ENCODE measurements at places on chromosomes 1 and 21.

- DNase-seq = no peak
Measured at GRCh38 chr21:42351626-42352440, 1.0 kb upstream of the TFF2 start.

DNA sequence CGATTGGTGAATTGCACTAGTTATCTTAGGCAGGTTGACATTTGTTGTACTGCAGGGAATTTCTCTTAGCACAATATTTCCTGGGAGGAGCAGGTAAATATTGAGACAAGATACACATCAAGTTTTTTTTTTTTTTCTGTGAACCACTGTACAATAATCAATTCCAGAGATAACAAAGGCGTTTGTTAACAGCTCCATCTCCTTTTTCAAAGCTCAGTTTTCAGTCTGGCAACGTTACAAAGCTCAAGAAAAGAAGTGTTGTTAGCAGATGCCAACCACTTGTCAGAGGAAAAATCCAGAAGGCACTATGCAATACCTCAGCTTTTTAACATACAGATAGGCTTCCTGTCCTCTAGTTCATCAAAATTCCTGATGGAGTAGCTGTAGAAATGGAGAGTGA, 40.9 kb upstream of the DAB1 start:
- no peak for DNase-seq

DNA sequence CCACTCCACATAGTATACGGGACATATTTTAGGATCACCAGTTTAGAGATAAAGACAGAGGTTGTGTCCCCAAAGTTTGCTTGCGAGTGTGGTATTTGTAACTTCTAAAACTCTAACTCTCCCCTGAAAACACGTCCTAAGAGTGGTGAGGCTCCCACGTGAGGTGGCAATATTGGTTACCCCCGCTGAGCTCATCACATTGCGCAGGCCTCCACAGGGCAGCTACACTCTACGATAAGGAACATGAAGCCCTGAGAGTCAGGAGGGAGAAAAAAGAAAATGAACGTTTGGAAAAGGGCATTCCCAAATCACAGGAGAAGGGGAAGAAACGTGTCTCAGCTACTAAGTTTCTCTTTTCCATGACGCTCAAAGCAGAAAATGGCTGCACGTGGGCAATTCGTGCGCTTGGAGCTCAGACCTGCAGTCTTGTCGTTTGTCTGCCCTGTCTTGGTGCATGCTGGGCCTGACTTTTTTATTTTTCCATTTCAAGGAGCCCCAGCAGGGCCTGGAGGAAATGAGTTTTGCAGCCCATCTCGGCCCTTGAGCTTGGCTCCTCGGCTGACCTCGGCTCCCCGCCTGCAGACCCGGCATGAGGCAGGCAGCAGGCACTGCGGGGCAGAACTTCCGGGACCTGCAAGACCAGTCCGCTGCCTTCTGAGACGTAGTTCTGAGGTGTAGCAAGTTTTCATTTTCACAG, 25.7 kb downstream of the ERG start:
- DNase-seq = no peak

DNA sequence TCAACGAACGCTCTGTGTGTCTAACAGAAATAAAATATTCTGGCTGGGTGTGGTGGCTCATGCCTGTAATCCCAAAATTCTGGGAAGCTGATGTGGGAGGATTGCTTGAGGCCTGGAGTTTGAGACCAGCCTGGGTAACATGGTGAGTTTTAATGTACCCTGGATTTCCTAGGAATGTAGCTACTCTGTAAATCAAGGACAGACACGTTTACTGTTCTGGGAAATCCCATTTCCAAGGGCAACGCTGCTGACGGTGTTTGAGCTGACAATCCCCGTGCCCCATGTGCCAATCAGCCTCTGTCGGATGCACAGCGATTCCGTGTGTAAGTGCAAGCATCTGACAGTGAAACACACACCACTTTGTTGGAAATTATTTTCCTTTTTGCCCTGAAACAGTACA, 8.0 kb downstream of the CORT start:
- no peak for DNase-seq

- no peak for DNase-seq
Measured at GRCh38 chr1:163172596-163172995, 30.1 kb downstream of the RGS5 start.

DNA sequence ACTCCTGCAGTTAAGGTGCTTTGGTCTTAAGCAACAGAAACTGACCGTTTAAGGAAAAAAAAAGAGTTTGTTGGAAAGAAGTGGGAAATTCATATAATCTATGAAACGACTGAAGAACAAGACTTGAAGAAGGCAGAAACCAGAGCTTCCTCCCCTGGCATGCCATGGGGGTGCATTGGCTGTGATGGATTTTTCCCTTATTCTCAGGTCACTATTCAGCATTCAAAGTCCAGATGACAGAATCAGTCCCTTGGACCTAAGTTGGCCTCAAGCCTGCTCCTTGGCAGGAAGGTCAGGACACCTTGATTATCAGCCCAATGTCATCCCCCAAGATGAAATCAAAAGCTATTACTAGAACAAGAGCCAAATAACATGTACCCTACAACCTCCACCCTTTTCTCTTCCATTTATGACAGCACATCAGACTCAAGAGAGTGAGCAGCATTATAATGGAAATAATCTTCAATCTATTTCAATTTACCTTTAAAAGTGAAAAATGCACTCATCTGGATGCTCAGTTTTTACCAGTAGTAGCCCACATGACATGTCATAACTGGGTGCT, 15.8 kb upstream of the TMEM9 start:
- no peak for DNase-seq

DNA sequence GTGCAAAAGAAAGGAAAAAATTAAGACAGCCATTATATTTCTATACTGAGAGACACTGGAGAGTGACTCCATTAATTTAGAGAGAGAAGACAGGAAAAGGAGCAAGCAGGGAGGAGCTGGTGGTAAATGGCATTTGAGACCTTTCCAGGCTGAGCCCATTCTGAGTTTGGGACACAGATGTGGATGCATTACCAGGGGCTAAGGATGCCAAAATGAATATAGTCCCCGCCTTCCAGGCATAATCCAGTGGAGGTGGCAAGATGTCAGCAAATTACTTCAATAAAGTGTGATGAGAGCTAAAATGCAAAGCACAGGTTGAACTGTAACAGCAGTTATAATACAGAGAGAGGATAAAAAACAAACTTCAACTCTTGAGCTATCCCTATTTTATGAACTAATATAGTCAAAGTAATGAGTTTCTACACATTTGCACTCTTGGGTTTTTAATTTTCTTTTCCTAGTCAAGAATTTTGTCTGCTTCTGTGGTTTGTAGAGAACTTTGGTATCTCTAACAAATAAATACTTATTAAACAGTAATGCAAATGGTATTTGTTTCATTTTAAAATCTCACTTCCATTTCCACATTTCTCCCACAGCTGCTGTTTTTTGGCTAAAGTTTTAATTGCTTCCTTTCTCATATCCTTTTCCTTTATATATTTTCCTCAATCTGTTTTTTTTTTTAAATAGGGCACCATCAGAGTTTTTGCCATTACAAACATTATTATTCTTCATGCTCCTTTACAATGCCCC, 228.2 kb upstream of the KCNK2 start:
- no peak for DNase-seq

DNA sequence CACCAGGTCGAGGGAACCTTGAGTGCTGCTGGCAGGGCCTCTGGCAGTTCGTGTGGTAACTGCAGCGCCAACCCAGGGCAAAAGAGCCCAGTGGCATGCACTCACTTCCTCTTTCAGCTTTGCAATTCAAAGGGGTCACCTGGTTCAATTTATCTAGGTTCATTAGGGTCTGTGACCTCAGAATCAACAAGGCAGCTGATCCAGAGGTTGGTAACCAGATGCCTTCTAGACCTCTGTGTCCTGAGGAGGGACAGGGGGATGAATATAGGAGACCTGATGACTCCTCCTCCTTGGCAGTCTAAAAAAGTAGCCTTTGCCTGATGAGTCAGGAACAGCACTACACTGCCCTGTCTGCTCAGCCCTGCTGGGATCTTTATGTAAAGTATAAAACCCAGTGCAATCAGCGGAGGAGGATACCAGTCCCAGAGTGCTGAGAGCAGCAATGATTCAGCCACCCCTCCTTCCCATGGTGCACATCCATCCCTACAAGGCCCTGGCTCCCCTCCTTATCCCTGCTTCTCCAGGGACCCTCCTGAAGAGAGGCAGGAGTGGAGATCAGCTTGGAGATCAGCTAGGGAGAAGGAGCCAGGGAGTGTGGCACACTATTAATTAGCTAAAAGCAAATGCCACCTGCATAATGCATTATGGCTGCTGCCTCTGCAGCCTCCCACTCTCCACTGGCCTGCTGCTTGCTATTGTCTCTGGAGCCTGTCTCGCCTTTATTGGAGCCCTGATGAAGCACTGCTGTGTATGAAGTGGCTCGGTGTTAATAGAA, 11.2 kb upstream of the FMOD start:
- DNase-seq = no peak

- DNase-seq = no peak
Measured at GRCh38 chr1:207799989-207800648, 48.3 kb downstream of the CD46 start.

DNA sequence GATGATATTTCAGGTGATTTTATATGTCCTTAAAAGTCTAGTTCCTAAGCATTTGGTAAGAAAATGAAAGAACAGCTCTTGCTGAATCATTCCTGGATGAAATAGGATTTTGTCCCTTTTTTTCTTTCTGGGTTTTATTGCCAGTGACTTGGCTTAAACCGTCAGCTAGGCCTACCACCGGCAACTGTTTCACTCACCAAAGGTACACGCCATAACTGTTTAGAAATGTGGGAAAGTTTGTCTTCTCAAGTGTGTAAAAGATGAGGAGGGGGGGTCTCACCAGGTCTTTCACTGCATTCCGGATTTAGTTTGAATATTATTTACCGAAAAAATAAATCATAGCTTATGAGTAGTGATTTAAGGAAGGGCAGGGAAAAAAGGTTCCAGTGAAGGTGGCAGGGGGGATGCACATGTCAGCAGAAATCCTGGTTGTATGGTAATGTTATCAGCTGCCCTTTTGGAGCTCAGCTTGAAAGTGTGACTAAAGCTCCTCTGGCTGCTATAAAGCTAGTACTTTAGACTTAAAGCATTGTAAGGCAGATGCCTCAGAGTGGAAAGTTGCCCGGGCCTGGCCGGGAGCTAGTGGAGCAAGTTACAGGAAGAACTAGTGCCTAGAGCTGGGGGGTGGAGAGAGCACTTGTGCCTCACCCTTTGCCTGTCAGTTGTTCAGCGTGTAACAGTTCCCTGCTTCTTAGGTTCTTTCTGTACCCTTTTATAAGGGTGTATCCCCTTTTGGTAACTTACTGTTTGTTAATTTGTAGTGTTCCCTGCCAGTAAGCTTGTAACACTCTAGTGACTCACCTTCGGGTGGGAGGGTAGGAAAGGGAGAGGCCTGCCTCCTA, 3.1 kb downstream of the ATP1A1 start:
- DNase-seq = no peak

DNA sequence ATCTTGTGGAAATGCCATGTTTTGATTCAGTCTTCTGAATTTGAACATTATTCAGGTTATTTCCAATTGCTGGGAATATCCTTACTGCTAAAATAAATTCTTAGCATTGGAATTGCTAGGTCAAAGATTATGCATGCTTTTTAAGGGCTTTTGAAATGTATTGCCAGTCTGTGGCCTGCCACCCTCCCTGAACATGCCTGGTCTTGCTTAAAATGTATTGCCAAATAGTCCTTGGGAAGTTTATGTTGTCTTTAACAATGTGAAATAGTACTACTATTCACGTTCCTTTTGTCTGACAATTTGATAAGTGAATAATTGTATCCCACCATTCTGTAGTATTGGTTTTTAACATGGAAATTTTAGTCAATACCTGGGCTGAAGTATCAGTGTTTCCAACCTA, 13.6 kb downstream of the TARDBP start:
- DNase-seq = no peak

DNA sequence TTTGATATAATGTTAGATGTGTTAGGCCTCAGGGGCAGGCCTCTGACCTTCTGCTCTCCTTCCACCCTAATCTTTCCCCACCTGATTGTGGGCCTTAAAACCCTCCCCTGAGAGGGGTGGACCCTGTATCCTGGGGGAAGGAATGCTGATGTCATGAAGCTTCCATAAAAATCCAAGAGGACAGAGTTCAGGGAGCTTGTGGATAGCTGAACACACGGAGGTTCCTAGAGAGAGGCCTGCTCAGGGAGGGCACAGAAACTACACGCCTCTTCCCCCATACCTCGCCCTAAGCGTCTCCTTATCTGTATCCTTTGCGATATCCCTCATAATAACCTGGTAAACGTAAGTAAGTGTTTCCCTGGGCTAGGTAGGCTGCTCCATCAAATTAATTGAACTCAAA, 4.3 kb downstream of the MFN2 start:
- no peak for DNase-seq

DNA sequence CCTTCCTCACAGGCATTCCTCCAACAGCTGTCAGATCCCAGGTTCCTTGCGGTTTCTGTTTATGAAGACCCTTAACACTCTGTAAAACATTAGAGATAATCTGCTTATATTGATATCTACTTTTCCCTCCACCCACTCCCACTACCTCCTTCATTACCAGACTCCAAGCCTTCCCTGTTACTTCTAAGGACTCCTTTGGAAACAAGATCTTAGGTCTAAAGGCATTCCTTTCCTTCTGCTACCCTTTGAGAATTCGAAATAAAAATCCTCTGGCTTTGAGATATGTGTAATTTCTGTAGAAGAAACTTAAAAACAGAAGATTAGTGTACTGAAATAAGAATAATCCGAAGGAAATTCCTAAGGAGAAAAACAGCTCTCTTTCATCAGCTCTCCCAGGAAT, 23.7 kb upstream of the LYPLAL1 start:
- DNase-seq = no peak

DNA sequence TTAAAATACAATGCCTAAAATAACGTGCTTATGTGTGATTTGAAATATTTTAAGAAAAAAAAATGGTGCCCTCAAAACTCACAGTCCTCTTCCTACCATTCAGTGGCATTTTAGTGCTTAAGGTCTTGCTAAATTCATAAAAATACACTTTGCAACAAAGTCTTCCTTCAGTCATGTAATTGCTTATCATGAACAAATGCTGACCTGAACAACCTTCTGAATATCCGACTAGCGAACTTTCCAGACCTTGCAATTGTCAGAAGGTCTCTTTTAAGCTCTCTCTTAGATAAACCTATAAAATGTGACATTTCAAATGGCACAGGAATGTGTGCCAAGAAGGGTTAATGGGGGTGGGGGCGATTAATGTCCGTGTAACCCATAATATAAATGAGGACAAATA, 858 bp downstream of the BRINP3 start:
- no peak for DNase-seq

DNA sequence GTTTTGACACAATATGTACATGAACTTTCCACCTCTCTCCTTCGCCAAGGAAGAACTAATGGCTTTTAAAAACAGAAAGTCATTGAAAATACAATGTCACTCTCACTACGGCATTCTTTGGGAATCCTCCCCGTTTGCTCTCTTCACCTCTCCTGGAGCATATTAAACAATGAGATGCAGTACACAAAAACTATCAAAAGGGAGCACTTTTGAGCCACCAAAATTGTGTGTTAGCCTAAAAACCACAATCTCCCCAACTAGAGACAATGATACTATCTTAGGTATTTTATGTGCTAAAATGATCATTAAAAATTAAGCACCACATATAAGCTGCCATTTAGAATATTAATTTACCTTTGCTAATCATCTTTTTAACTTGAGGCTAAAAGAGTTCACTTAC, 425.5 kb downstream of the KCTD3 start:
- DNase-seq = no peak

GRCh38 chr1:18796950-18797349, 62.5 kb downstream of the TAS1R2 start:
- no peak for DNase-seq

- DNase-seq = no peak
Measured at GRCh38 chr1:179798864-179799516, 55.9 kb downstream of the FAM163A start.

Data from activated CD8-positive, alpha-beta memory T cell treated with anti-CD3 and anti-CD28 coated beads for 4 hours (primary cell).